ENCODE measurements at places on chromosomes 5 and 9.
A peak's percentile ranks its signal among the peaks of the same experiment; 100 is the strongest.

GRCh38 chr5:173989432-173990082, 587 bp downstream of the C5orf47 start:
- no peak for DNase-seq

DNA sequence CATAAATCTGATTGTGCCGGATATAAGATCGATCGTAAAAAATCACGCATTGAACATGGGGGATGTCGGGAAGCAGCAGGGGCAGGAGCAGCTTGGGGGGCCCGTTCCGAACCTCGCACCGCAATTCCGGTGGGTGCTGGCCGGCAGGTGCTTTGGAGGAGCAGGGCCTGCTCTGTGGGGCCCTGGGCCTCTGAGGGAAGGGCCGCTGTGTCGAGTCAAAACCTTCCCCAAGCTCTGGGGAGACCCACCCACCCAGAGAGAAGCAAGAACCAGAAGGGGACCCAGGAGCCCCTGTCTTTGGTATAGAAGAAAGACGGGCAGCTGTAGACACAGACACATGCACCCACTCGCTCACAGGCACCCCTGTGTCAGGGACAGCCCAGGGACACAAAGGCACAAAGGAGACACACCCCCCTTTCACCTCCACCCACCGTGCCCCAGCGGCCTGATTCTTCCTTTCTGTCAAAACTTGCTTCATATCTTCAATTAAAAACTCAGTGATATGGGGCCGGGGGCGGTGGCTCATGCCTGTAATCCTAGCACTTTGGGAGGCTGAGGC, 49.4 kb upstream of the ZBTB43 start:
- DNase-seq = no peak

DNA sequence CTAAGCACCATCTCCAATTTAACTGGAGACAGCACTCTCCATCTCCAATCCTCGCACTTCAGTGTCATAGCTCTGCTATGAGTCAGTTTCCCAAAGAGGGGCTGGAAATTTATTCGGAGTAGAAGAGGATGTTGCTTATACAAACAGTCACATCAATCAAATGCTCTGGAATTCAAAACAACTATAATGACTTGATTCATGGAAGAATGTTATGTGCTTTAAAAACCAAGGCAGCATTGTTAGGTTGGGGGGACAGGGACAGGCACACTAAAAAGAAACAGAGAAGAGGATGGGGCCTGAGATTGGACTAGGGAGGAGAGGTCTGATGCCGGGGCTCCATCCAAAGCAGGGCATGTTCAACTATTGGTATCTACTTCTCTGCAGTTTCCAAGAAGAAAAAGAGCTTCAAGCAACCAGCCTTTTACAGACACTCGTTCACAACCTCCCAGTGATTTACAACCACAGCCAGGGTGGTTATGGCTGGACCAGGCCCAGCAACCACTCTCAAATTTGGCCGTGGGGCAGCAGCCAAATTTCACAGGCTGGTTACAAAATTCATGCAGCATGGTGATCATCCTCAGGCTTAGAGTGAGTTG, 117.5 kb upstream of the ZNF366 start:
- DNase-seq = no peak

DNA sequence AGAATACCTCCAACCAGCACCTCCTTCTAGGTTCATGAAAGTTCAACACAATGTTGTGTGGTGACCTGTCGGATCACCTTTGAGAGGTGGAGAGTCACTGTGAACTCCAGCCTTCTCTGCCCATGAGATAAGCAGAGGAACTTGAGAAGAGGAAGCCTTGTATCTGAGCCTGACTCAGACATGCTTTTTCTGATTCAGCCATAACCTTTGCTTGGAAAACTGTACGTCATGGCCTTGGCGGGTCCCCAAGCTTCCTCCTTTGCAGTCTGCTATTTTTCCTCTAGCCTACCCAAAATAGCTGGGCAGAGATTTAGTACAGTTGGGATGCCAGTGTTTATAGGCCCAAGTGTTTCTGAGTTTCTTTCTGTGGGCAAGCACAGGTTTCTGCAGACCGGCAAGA, 274.7 kb downstream of the CETN3 start:
- no peak for DNase-seq

GRCh38 chr9:113427629-113428028, 17.1 kb downstream of the C9orf43 start:
- DNase-seq = no peak

DNA sequence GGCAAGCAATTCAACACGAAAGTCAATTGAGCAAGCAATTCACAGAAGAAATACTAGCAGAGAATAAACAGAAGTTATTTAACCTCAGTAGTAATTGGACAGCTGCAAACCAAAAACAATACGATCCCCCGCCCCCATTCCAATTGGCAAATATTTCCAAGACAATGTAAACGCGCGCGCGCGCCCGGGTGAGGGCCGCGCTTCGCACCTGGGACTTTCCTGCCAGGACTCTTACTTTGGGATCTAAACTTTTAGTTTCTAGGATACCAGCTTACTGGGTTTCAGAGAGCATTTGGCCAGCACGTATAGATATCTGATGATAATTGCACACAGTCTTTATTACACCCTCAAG, 8.6 kb downstream of the RUFY1 start:
- peak; percentile 12 for DNase-seq

DNA sequence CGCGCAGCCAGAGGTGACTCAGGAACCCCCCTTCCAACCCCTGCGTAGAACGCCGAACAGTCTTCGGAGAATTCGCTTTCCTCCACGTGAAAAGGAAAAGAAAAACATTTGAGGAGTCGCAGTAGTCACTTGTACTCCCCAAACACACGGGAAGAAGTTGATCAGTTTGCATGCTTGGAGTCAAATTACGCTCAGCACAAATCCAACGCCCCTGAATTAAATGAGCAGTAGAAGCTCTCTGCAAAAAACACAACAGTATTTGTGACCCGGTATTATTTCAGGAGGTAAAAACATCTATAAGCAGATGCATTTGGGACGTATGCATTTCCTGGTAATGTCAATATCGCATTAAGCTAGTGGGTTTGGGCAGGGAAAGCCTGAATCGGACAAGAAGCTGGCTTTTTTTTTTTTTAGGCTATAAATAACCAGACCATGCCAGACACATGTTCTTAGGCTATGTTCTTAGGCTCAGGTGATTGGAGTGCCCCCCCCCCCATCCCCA, 854 bp upstream of the ARL15 start:
- DNase-seq = no peak

Measured in activated CD8-positive, alpha-beta T cell treated with anti-CD3 and anti-CD28 coated beads for 36 hours (primary cell).